ENCODE measurements at places on chromosomes 2 and 18.

DNA sequence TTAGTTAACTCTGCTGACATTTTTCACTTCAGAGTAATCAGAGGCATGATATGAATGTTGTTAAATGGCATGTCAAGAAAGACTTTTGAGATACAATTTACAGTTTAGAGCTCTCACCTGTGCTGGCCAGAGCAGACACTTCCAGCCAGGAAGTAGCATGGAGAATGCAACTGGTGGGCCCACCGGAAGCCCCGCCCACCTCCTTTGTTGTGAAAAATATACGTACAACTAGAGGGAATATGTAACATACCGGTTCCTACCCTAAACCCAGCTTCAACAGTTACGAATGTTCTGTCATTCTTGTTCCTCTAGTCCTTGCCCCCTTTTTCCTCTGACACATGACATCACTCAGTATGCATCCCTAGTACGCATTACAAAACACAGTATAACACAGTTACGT, 70.2 kb upstream of the ITM2C start:
- DNase-seq: no peak

DNA sequence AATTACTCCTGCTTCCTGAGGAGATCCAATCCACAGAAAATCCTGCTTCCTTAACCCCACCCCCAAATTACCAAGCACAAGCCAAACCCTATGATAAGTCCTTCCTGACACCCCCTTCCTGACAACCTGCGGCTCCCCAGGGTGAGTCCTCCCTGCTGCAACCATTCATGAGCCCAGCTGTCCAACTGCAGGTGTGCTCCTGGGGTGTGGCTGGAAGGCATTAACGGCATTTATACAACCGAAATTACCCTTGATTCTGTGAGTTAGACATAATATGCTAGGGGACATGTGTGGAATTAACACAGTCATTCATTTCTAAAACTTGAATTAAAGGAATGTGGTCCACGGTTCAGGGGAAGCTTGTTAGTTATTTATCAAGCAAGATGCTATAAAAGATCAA, 119.0 kb upstream of the ALKAL2 start:
- peak; percentile 51 for DNase-seq

DNA sequence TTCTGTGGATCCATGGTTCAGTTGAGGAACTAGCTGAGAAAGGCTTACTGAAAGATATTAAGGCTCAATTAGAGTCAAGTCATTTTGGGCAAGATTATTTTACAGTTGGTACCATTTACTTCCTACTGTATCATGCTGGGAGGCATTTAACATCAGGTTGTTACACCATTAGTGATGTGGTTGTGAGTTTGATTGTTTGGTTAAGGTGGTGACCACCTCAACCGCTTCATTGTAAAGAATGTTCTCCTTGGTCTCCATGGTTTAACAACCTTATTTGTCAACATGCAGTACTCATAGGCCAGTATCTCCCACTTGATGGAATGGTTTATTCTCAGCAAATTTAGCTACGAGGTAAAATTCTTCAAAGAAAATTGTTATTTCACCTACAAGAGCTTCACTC, 34.1 kb downstream of the HRH4 start:
- DNase-seq: no peak

- DNase-seq: no peak
Measured at GRCh38 chr2:27072920-27073319, 1.5 kb upstream of the OST4 start.

DNA sequence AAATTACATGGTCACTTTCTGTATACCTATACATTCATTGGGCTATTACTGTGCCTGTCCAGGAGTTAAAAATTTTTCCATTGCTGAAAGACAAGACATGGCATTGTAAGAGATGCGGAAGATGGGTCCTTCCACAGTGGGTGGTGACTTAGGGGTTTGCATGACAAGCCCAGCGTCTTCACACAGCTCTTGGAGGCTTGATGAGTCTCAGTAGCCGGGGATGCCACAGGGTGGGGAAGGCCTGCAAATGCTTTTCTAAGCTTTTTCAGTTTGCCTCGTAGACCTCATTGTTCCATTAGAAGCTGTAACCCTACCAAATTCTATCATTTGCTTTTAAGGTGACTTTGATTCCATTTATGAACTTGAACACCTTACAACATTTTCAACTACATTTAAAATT, 18.1 kb upstream of the MAPRE3 start:
- no peak for DNase-seq

Data from Jurkat, Clone E6-1 (cell line).